Gastroesophageal sphincter (tissue), 4 donors: ENCODE measurements at places on chromosomes 12 and 14.

- ATAC-seq = no peak
These were observed 24.4 kb upstream of the PTPRB start for GRCh38 chr12:70661466-70662161.

- ATAC-seq = no peak
These were observed 240.9 kb downstream of the TMEM121 start for GRCh38 chr14:105767315-105767714.

- ATAC-seq = no peak
These were observed 75.8 kb upstream of the RIN3 start for GRCh38 chr14:92437729-92438285.

DNA sequence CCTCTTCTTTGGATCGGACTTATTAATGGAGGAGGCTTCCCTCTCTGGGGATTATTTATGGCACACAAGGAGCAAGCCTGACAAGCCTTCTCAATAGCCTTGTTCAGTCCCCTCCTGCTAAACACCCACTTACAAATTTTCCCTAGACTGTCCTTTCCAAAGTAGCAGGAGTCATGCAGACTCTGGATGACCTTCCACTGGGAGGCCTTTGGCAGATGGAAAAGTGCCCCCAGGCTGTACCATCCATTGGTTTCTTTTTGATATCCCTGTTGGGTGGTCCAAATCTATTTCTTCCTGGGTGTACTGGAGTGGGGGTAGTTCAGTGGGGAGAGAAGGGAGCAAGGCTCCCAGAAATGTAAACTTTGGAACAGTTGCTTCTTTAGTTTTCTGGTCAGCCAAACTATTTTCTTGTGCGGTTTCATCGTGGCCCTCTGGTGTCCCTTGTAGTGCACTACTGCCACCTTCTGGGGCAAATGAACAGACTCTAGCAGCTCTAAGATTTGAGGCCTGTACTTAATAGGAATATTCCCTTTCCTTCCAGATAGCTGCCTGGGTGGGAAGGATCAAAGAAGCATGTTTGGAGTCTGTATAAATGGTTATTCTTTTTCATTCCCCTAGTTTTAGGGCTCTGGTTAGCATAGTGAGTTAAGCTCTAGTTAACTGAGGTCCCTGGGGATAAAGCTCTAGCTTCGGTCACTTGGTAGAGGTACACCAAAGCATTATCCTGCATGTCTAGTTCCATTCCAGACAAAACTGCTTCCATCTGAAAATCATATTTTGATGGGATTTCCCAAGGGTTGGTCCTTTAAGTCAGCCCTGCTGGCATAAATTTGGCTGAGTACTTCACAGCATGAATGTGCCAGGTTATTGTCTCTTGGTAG is 409.5 kb downstream of the SLC6A15 start:
- no peak for ATAC-seq

DNA sequence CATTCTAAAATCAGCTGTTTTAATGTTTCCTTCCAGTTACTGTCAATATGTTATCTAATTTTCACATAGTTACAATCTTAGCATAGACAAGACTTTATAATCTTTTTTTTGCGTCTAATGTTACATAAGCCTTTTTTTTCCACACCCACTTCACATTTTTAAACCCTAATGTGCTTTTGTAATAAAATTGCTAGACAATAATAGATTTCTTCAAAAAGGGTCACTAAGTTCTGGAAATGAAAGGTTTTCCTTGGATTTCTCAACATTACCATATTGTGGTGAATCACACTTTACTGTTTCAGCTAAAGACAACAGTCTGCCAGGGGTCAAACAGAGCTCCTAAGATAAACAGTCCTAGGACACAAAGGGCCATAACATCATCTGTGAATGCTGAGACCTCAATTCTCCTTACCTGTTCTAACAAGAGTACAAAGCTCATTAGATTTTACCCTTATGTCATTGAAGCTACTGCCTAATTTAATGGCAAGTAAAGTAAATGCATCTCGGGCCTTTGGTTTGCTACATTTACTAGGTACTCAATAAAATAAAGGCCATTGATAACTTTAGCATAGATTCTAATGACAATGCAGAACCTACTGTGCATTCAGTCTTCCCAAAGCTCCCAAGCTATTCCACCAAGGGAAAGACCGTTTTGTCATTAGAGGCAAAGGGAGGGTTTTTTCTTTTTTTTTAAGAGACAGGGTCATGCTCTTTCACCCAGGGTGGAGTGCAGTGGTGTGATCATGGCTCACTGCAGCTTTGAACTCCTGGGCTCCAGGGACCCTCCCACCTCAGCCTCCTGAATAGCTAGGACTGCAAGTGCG is 111.2 kb upstream of the SLC38A2 start:
- ATAC-seq = peak; percentile 82

- no peak for ATAC-seq
These were observed 17.0 kb downstream of the ATP2B1 start for GRCh38 chr12:89691659-89692058.

- no peak for ATAC-seq
These were observed 4.8 kb downstream of the NEUROD4 start for GRCh38 chr12:55024575-55024974.

DNA sequence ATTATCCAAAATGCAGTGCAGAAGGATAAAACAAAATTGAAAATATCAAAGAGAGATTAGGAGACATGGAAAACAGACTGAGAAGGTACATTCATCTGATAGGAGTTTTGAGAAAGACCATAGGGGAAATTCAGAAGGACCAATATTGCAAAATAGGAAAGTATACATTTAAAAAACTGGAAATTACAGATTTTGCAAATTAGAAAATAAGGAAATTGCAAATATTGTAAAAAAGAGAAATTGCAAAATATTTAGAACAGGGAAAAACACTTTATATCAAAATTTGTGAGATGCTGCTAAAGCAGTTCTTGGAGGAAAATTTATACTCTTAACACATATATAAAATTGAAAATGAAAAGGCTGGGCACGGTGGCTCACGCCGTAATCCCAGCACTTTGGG is 192.5 kb downstream of the FBXL14 start:
- ATAC-seq = no peak

DNA sequence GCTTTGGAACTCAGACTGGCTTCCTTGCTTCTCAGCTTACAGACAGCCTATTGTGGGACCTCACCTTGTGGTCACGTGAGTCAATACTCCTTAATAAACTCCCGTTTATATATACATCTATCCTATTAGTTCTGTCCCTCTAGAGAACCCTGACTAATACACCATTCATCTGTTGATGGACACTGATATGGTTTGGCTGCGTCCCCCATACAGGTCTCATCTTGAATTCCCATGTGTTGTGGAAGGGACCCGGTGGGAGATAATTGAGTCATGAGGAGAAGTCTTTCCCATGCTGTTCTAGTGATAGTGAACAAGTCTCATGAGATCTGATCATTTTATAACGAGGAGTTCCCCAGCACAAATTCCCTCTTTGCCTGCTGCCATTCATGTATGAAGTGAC is 57.0 kb downstream of the OTOGL start:
- no peak for ATAC-seq

GRCh38 chr14:29016050-29016900 is 249.7 kb downstream of the FOXG1 start:
- no peak for ATAC-seq
